ENCODE measurements at places on chromosomes 3 and 15.

GRCh38 chr3:10995871-10996270, 3.3 kb downstream of the SLC6A1 start:
- DNase-seq: no peak

DNA sequence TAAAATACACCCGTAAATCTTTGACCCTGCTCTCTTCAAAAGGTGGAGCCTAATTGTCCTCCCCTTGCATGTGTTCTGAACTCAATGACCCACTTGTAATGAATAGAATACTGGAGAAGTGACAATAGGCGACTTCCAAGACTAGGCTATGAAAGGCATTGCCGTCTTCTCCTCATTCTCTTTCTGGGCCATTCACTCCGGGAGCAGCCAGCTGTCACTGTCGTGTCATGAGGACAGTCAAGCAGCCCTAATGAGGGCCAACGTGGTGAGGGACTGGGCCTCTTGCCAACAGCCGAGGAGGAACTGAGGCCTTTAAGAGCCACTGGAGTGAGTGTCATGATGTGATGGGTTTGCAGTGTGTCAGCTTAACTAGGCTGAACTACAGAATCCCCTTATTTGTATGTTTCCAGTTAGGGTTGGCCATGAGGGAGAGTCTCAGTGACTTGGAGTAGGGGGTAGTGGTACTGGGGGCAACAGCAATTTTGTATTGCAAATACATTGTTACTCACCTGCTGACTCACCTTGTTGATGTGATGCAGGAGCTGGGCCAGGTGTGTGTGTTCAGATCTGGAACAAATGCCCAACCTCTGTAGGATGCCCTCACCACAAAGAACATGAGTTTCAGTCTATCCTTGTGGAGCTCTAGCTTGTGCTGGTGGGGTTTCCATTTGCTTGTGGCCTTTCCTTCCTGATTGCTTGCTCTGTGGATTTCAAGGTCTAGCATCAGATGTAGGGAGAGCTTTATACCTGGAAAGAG, 188.5 kb upstream of the PROK2 start:
- DNase-seq: no peak

DNA sequence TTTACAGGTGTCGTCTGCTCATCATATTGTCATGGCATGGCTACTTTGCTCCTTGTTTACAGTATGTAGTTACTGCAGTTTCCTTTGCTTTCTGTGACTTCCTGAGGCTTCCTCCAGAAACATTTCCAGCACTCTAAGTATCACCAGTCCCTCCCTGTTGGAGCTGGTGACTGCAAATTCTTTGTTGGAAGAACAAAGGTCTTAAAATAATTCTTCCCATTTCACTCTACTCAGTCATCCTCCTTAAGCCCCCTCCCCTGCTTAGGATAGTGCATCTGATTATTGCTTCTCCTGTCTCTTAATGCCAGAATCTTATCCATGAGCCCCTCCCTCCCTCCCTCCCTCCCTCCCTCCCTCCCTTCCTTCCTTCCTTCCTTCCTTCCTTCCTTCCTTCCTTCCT, 72.0 kb downstream of the C3orf38 start:
- no peak for DNase-seq

- DNase-seq: peak; percentile 37
Measured at GRCh38 chr3:15810702-15811101, 12.9 kb upstream of the ANKRD28 start.

GRCh38 chr3:175807175-175807574, 948.0 kb downstream of the NAALADL2 start:
- no peak for DNase-seq

- DNase-seq: no peak
Measured at GRCh38 chr15:60568914-60569391, 90.0 kb upstream of the ICE2 start.

- DNase-seq: no peak
Measured at GRCh38 chr3:14522129-14522691, 17.9 kb downstream of the GRIP2 start.

DNA sequence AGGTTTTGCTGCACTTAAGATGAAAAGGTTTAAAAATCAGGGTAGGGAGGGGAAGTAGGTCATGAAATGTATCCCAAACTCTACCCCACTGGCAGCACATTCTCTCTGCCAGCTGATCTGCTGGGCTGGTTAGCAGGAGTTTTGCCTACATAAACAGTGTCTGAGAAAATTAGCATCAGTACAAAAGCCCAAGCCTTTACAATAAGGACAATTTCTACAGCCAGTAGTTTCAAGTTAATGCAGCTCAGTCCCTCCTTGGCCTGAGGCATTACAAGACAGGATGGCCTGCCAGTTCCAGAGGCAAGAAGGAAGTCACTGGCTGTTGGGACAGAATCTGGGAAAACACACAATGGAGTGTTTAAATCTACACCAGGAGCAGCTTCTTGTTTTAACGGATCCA, 32.8 kb downstream of the NCEH1 start:
- peak; percentile 53 for DNase-seq

- DNase-seq: no peak
Measured at GRCh38 chr15:94056314-94056713, 175.0 kb upstream of the MCTP2 start.

DNA sequence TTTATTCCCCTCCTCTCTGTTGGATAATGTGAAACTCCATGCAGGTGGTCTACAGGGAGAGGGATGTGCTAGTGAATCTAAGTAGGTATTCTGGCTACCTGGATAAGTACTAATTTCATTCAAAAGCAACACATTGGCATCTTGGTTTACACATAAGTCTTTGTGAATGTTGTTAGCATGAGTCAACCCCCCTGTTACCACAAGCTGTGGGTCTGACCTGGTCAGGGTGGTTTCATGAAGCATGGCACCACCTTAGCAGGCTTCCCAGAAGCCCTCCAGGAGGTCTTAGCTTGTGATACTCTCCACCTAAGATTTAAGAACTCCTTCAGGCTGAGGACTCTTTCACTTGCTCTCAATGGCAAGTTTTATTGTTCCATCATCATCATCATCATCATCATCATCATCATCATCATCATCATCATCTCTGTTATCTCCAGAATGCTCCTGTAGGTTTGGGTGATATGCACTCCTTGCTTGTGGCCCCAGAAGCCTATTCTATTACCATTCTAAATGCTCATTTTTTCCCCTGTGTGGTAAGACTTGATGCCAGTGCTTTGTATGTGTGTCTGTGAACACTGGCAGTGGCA, 62.8 kb downstream of the EPHB1 start:
- DNase-seq: peak; percentile 79

DNA sequence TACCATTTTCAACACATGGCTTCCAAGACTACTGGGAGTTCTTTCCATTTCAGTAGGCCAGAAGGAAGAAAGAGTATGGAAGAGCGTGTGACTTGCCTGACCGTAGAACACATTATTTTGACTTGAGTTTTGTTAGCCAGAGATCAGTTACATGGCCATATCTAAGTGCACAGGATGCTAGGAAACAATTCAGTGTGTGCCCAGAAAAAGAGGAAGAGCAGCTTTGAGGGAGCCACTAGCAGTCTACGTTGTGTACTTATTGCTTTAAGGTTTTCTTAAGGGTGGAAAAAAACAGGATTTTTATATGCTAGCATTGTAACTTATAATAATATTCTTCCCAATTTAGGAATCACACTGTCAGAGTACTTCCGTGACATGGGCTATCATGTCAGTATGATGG, 44.1 kb upstream of the GRAMD1C start:
- no peak for DNase-seq

DNA sequence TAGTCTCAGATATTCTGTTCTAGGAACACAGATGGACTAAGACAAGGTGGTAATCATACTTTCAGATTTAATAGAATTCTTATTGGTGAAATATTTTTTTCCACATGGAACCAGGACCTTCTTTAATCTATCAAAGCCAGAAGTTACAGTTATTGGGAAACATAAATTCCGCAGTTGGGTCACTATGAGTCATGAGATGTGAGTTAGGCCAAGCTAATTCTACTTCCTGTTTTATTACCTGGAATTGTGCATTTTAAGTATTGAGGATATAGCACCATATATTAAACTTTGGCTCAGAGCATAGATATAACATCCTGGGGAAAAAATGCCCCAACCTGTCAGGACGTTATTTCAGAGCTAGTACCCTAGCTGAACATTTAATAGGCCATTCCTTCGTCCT, 96.4 kb upstream of the P3H2 start:
- DNase-seq: peak; percentile 72

GRCh38 chr15:93144463-93145236, 55.6 kb upstream of the RGMA start:
- no peak for DNase-seq

- DNase-seq: no peak
Measured at GRCh38 chr15:82621970-82622369, 25.2 kb downstream of the CPEB1 start.

- no peak for DNase-seq
Measured at GRCh38 chr3:37992271-37993066, 1.9 kb downstream of the VILL start.

- DNase-seq: peak; percentile 96
Measured at GRCh38 chr15:87477737-87478686, 778.5 kb downstream of the NTRK3 start.

DNA sequence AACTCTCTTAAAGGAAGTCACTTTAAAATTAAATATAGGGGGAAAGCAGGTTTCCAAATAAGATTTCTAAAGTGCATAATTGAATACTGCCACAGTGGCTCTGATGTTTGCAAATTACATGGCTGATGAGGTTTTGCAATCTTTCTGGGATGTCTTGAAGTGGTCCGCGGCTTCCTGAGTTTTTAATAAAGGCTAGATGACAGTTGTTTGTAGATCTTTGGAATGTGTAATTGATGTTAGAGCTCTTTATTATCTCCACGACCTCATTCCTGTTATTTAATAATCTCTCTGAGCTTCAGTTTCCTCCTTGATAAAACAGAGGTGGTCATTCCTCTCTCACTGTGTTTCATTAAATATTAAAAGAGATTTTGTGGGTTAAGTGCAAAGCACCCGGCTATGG, 27.0 kb upstream of the CEMIP start:
- no peak for DNase-seq

GRCh38 chr3:116947809-116948208, 238.2 kb downstream of the TUSC7 start:
- no peak for DNase-seq

GRCh38 chr3:112782491-112782890, 64.2 kb downstream of the CD200R1L start:
- DNase-seq: no peak

DNA sequence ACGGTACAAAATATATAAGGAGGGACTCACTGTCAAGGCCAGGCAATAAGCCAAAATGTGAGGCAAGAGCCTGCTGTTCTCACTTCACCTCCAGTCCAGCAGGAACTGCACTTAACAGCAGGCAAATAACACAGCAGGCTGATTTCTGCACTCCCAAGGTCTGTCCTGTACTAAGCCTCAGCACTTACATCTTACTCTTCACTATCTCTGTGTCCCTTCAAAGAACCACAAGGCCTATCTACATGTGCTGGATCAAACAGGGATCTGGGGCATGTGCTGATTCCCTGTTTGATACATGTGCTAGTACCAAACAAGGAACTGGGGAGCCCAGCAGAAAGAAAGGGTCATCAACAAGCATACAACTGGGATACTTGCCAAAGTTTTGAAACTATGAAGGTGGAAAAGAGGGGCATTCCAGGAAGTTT, 22.2 kb downstream of the UACA start:
- peak; percentile 85 for DNase-seq

GRCh38 chr3:107704477-107704876, 181.7 kb downstream of the BBX start:
- peak; percentile 74 for DNase-seq

DNA sequence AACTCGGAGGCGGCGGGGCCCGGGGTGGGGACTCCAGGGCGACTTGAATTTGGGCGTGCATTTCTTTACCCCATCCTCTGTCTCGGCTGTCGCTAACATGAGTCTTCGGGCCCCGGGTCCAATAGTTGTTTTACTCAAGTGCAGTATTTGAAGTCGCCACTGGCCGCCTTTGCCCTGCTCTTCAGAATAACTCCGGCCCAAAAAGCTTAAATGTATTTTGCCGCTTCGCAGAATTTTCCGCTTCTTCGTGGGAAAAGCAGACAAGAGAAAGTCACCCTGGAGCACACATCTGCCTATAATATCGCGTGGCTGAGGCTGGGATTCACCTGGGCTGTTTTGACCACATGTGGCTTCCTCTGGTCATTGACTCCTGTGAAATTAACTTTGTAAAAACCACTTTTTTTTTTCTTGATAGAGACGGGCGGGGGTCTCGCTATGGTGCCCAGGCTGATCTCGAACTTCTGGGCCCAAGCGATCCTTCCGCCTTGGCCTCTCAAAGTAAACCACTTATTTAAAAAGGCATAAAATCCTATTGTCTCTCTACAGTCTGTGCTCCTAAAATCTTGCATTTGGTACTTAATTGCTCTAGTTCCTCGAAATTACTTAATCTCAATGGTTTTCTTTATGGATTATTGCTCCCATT, 676 bp downstream of the CNOT10 start:
- DNase-seq: no peak

- DNase-seq: no peak
Measured at GRCh38 chr3:78706906-78707523, 1060.8 kb downstream of the ROBO1 start.

GRCh38 chr3:193506921-193507320, 47.8 kb downstream of the ATP13A4 start:
- no peak for DNase-seq

- DNase-seq: no peak
Measured at GRCh38 chr3:2656806-2657777, 453.1 kb downstream of the IL5RA start.

DNA sequence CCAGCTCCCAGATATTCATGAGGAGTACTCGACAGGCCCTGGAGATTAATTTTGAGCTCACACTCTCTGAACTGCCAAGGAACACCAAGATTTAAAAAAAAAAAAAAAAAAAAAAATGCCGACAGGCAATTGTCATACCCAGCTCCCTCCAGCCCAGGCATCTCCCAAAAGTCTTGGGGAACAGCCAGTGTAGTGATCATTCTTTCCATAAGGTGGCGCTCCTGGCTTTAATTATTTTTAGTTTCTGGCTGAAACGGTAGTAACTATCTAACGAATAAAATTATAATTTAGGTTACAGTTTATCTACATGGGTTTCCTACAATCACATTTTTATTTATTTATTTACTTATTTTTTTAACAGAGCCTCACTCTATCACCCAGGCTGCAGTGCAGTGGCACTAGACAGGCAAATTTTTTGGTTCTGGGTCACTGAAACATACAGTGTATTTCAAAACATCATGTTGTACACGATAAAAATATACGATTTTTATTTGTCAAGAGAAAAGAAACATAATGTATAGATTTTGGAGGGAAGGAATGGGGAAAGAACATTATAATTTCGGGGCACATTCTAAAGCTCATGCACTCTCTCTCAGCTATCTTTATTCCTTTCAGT, 157.3 kb downstream of the ADAMTS9 start:
- peak; percentile 45 for DNase-seq

GRCh38 chr3:122533480-122533879, 18.7 kb upstream of the KPNA1 start:
- DNase-seq: no peak
